ENCODE measurements at places on chromosomes 6 and 20.

DNA sequence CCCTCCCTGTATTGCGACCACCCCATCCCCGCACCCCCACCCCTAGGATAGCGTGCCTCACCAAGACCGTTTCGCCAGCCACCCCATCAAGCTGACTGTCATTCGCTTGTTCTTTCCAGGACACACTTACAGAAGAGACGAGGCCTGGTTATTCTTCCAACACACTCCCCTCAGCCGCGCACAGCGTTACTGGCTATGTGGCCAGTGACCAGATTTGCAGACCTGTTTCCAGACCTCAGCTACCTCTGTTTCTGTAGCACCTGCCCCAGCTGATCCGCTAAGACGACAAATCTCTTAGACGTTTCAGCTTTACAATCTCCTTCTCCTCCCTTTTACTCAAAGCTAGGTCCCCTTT lies 26.1 kb downstream of the HLA-F start:
- no peak for DNase-seq

- no peak for DNase-seq
Measured at GRCh38 chr20:14879020-14879697, 541.7 kb upstream of the FLRT3 start.

DNA sequence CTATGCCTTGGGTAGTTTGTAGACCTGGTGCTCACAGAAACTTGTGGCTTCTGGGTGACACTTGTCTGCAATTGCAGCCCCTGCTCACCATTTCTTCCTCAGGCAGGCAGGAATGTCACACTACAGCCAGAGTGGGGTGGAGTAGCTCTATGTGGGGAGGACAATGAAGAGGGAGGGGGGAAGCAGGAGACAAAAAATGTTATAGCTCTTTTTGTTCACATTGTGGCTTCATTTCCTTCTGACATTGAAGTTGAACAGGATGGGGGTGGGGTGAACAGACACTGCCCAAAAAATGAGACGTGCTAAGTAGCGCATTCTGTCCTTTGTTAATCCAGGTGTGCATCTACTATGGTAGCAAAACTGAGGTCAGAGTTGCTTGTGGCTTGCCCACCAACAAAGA lies at the start of gene THEMIS:
TSS of gene THEMIS (minus strand) at position 124 of the 400 bp plus-strand sequence. CDS start 126 bp downstream, outside the sequence.
- DNase-seq, result no peak

DNA sequence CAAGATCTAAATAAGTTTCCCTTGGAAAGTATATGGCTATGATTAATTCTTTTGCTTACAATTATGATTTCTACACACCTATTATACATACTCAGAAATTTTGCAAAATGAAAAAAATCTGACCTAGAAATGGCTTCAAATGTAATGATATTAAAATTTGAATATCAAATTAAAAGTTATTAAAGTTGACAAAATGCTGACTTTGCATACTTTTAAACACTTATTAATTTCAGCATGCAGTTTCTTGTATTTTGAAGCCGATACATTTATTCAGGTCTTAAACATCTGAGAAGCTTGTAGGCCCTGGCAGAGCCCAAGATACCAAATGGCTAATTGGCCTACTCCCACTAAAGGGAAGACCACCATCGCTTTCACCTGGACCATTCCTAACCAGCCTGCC lies 59.8 kb downstream of the SMLR1 start:
- no peak for DNase-seq

- DNase-seq, result no peak
Measured at GRCh38 chr6:108463784-108464183, 96.9 kb upstream of the FOXO3 start.
